NCI-H2081 treated with DMSO at 0.1 percent for 48 hours (cell line): ENCODE measurements at places on chromosomes 4 and X.

DNA sequence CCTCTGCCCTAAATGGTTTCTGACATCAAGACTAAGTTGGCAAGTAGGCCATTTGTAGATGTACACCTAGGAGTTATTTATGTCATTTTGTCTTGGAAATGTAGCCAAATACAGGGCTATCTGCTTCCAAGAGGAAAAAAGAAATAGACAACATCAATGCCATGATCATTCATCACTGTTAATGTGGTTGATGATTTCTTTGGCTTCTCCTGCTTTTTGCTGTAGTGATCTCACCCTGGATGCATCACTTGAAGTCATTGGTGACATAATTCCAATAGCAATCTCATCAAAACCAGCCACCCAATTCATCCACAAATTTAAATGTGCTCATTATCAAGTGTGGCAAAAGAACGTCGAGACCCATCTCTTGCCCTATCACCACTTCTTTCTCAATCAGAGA is 222.6 kb upstream of the PPARGC1A start:
- no peak for DNase-seq

- DNase-seq: no peak
These were observed 163.1 kb downstream of the EVC2 start for GRCh38 chr4:5545271-5545670.

- DNase-seq: no peak
These were observed 759 bp downstream of the ZC4H2 start for GRCh38 chrX:64975491-64975890.

- no peak for DNase-seq
These were observed 74.7 kb downstream of the CEP44 start for GRCh38 chr4:174358410-174358809.

GRCh38 chrX:39690541-39691415 is 407.0 kb downstream of the BCOR start:
- DNase-seq: no peak

GRCh38 chrX:102491766-102492165 is 20.2 kb upstream of the TCP11X2 start:
- no peak for DNase-seq

GRCh38 chr4:91089178-91089577 is 962.0 kb downstream of the CCSER1 start:
- no peak for DNase-seq

DNA sequence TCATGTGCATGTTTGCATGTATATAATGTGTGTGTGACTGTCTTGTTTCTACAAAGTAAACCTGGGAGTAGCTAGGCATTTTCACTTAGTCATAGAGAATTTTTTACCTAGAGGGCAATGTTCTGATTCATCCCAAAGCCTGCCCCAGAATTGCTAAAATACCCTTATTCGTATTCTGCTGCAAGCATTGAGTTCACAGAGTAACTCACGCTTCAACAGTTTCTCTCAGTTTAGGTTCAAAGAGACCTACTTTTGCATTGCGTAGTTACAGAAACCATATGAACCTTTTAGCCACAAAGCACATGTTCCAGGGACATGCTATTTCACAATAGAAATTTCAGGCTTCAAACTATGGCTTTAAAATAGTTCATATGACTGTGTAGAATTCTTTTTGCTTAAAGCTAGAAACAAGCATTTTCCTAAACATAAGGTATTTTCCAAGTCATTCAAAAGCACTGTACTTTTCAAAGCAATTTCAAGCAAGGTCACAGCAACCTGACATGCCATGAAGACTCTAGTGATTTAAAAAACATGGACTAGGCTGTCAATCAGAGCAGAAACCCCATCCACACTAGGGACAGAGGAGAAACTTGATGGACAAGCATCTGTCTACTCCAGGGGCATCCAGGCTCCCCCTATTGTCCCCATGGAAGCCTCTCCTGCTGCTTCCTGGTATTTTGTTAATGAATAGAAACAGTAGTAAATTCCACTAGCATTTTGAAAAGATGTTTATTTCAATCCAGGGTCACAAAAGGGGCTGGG is 81.5 kb upstream of the MAPK10 start:
- no peak for DNase-seq

GRCh38 chr4:145772347-145772746 is 92.4 kb downstream of the C4orf51 start:
- DNase-seq: no peak

DNA sequence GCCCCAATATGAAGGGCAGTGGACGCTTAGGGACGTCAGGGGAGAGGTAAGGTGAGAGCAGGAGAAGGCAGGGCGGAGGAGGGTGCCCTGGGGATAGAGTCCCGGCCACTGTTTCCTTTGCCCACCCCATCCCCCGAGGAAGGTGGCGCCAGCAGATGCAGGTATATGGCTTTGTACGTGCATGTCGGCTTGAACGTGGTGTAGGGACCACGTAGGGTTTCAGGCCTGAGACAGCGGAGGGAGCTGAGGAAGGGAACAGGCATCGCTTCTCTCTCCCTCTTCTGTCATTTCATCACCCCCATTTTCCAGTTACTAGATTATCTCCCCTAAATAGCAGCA is 97.9 kb downstream of the PHKA2 start:
- no peak for DNase-seq

DNA sequence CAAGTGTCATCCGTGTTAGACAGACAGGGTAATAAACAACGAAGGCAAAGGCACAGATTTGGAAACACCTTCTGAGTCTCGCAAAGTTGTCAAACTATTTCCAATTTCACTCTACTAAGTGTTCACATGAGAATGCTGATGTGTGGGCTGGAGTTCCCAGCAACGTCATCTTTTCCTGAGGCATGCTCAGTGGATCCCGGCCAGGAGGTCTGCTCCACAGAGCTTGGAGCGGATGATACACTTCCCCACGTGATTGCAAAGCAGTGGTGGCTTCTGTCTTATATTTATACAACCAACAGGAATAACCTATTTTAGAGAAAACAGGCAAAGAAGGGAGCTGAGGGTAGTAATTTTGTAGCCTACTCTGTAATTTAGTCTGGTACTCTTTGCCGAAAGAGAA is 40.1 kb upstream of the PDK3 start:
- DNase-seq: no peak

- no peak for DNase-seq
These were observed 47.5 kb upstream of the FAM120C start for GRCh38 chrX:54230435-54231148.

- no peak for DNase-seq
These were observed 4.8 kb upstream of the DUSP9 start for GRCh38 chrX:153642051-153642654.

- no peak for DNase-seq
These were observed 36.8 kb upstream of the SPANXN2 start for GRCh38 chrX:143757375-143757774.
